ENCODE measurements at places on chromosomes 12 and 14.

DNA sequence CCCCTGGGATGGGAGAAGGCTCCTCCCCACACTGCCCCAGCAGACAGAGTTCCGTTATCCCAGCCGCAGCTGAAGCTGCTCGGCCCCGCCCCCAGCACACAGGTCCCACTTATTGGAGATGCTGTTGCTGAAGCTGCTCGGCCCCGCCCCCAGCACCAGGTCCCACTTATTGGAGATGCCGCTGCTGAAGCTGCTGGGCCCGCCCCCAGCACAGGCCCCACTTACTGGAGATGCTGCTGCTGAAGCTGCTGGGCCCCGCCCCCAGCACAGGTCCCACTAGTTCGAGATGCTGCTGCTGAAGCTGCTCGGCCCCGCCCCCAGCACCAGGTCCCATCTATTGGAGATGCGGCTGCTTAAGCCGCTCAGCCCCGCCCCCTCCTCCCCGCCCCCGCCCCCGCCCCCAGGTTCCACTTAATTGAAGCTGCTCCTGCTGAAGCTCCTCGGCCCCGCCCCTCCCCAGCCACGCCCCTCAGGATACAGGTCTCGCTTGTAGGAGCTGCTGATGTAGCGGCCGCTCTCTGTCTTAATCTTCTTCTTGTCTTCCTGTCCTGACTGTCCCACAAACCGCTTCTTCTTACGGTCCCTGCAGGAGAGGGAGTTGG lies 12.0 kb downstream of the CFAP73 start:
- no peak for DNase-seq

DNA sequence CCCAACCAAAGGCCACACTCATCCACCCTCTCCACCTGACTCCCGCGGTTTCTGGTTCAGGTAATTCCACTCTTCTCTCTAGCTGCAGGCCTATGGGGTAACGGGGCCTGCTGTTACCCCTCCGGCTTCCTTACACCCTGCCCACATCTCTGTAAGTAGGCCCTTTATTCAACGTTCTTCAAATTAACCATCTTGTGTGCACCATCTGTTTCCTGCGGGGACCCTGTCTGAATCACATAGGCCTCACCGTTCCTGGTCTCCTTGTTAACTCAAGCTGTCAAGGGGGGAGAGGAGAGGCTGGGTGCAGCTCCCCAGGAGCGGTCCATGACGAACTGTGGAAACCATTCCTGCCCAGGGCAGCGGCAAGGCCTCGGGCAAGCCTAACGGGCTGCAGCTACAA lies 9.3 kb upstream of the DLK1 start:
- no peak for DNase-seq

DNA sequence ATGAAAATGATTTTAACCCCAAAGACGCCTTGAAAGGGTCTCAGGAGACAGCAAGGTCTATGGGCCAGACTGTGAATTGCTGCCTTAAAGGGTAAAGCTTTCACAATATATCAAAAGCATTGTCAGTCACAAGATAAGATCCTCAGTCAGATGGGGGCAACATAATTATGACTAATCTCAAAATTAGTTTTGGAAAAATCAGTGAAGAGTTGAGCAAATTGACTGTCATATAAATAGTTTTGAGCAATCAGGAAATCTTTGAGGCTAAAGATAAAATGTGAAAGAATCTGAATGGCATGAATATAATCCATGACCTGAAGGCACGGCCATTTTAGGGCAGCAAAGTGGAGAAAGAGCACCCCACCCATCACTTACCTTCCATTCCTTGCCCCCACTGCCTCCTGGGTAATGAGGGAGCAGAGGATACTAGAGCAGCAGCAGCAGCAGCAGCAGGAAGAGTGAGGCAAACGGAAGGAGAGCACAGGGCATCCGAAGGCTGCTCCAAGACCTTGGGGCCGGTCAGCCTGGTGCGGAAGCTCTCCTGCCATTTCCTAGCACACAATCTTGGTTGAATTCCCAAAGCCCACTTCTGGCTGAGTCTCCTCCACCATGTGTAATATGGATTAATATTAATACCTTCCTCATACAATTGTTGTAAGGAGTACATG lies 7.0 kb downstream of the STON2 start:
- DNase-seq: no peak

DNA sequence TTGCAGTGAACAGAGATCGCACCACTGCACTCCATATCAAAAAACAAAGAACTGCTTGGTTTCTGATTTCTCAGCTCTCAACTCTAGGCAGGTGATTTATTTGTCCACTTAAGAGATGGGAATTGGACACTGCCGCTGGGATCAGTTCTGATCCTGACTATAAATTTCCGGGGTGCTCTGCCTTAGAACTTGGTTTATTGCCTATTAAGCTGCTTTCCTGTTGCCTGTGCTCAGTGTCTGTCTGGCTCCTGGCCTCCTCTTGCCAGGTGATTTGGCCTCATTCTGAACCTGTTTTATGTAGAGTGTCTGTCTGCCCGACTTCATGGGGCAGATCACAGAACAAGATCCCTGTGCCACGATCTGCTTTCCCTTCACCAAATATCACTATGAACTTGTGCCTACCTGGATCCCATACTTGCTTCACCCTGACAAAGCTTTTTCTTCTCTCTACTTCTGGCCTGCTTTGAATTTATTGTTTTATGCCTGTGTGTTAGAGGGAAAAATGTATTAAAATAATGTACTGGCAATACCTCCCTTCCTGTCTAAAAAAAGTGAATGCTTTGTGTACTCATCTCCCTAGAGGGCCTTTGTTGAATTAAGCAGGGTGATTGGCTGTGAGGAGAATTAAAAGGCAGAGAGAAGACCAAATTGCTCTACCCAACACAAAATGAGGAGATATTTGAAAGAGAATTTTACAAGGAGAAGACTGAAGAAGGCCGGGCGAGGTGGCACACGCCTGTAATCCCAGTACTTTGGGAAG lies 27.6 kb downstream of the CDKN1B start:
- DNase-seq: no peak

DNA sequence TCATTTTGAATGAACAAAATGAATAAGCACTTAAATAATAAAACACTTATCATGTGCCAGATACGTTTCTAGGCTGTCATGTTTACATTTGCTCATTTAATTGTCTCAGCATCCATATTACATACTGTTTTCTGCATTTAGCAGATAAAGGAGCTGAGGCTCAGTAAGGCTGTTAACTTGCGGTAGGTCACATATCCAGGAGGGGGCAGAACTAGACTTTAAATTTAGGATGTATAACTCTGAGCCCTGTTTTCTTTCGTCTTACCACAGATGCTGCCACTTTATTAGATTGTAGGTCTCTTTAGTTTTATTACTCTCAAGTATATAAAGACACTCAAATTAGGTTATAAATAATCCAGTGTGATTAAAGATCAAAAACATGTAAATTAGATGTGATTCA lies 17.7 kb downstream of the IRAK4 start:
- DNase-seq: no peak

DNA sequence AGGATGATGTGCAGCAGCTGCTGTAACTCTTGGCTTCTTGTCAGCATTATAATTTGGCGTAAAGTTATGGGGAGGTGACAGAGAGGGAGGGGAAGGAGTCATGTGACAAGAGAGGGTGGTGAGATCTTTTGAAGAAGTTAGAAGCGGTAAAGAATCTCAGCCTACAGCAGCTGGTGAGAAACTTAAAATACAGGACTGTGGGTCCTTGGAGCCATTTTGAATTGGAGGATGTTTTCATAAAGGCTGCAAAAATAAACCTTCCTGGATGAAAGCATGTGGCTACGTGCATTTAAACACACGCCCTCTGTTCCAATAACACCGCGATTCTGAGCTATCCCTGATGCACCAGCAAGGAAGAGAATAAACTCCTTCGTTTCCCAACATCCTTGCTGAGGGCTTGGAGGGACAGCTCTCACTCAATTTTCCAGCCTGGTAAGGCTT lies 133.7 kb downstream of the TMEM30B start:
- DNase-seq: no peak

GRCh38 chr14:33134975-33135374 lies 196.3 kb downstream of the NPAS3 start:
- DNase-seq: no peak

DNA sequence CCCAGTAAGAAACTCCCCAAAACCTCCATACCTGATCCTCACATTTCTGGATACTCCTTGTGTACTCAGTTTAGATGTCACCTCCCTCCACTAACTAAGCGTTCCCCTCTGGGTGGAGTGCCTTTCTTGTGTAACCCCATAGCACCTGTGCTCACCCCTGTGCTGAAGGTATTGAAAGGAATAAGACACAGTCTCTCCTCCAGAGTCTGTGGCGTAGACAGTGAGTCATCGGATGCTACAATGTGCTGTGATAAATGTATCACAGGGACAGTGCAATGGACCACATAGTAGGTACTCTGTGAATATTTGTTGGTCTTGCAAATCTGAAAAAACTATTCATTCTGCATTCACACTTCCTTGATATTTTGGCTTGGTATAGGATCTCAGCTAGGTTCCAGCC lies 30.8 kb downstream of the TSPAN9 start:
- no peak for DNase-seq

DNA sequence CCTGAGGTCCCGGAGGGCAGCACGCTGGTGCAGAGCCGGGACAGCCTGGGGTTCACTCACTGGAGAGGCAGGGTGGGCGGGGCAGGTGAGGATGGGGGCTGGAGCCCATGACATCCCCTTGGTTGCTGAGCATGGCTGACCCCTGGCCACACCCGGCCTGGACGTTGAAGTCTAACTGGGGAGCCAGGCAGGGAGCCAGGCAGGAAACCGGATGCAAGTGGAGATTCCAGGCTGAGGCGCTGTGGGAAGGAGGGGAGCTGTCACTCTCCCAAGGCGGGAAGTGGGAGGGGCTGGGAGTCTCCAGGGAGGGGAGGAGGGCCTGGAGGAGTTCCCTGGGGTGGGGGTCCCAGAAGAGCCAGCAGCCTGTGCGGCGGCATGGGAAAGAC lies 7.7 kb upstream of the INF2 start:
- DNase-seq: no peak

- DNase-seq: no peak
Measured at GRCh38 chr14:64705381-64706118, 1.3 kb downstream of the PLEKHG3 start.

DNA sequence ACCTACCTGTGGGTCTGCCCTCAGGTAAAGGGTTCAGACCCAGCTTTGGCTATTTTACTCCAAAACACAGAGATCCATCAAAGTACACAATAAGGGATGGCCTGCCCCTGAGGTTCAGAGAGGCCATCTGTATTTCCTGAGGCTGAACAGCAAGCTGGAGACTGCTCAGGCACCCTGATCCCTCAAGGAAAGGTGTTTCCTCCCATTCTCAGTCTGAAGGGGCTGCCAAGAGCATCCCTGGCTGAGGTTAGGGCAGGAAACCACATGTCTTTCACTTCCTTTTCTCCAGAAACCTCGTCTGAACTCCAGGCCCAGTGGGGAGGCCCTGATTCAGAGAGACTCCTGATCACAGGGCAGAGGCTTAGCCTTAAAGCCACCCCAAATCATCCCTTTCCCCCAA lies 1.5 kb downstream of the RILPL1 start:
- no peak for DNase-seq

DNA sequence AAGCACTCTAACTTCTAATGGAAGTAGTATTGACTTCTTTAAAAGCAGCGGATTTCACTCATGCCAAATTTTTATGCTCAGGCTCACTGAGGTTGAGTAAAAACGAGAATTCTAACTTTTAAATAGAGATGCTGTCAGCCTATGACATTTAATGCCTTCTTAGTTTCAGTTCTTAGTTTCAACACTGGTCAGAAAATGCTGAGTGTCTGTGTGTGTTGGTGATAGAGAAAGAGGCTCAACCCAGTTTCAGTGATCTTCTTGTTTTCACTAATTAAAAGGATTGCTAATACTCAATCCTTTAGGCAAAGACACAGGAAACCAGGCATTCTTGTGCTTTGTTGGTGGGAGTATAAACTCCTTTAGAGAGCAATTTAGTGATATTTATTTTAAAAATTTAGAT lies 31.0 kb downstream of the PEBP1 start:
- no peak for DNase-seq

- DNase-seq: no peak
Measured at GRCh38 chr14:104107611-104108569, 22.4 kb downstream of the ASPG start.

Data from stimulated activated CD8-positive, alpha-beta memory T cell treated with anti-CD3 and anti-CD28 coated beads, Interleukin-15, amount 100 ng/mL, for 48 hours (primary cell).